ENCODE measurements at places on chromosomes 6 and 20.

GRCh38 chr20:57907131-57908000 lies 197.6 kb upstream of the PMEPA1 start:
- ATAC-seq = no peak

GRCh38 chr6:10409731-10410206 lies 5.1 kb downstream of the TFAP2A start:
- no peak for ATAC-seq

DNA sequence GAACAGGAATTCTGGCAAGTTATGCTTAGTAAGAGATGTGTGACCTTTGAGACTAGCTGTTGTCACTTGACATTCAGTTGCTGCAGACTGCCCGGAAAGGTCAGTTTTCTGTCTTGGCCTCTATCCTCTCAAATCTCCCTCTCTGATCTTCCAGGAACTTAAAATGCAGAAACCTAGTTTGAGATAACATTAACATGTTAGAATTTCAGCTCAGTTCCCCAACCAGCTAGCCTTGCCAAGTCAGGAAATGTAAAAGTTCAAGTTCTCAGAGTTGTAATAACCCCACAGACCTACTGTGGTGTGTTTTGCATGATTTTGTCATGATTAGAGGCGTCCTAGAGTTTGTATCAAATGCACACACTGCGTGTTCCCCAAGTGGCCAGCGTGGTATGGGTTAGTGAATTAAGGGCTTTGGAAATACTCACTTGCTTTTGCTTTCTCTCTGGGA lies 46.6 kb downstream of the DUSP22 start:
- ATAC-seq = peak; percentile 44

DNA sequence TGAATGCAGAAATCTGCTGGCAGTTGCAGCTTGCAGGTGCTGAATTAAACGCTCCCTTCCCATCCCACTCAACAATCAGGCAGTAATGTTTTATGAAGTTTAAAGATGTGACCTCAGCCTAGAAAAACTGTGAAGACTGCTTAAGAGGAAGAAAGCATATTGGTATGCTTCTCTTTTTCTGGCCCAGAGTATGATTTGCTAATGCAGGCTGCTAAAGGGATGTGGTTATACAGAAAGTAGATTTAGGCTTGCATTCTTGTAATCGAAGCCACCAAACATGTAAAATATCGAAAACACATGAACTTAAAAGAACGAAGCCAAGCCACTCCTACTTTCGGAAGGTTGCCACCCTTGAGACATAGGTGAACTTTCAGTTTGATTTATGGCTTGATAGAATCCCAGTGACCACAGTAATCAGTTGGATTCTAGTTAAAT lies 40.7 kb downstream of the MAP3K5 start:
- peak; percentile 69 for ATAC-seq

DNA sequence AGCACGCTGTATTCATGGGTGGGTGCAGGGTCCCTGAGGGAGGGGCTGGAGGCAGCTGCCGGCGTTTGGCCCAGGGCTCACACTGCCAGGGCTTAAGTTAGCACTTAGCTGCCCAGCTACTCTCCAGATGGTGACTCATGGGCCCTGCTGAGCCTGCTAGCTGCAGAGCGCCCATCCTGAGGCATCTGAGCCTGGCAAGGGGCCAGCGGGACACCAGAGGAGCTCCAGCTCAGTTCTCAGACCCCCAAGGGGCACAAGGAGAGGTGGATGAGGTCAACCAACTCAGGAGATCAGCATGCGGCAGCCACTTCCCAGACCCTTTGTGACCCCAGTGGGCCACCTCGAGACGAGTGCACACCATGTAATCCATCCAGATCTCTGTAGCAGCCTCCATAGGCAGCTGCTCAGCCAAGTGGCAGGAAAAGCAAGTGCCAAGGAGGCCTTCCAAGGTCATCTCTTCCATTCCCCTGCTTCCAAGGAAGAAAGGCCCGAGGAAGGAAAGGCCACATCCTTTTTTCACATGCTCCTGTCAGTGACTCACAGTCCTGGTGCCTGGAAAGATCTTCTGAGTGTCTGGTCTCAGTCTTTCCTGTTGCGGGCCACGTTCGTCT lies 35.3 kb downstream of the FOXP4 start:
- no peak for ATAC-seq

DNA sequence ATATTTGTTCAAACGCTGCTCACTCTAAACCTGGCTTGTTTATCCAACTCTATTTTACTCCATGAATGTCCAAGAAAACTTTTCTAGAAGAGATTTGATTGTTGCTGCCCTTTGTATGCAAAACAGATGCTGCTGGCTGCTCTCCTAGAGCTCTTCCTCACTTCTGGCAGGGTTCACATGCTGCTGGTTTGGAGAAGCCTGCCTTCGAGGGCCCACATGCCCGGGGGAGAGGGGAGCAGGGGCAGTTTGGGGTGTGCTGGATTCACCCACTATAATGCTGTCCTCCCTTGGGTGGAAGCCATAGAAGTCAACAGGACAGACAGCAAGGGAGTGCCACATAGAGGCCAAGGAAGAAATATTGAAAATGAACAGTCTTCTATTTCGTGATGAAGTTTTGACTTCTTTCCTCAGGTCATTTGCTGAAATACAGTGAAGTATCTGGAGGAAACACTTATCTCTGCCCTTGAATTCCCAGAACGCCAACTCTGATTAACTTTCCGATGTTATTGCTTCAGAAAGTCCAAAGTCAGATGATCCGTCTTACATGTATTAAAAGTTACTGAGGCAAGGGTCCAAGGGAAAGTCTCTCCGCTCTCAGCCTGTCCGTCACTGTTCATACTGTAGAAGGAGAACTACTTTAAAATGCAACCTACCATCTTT lies 32.4 kb downstream of the LY86 start:
- no peak for ATAC-seq

- ATAC-seq = no peak
Observed at GRCh38 chr6:5217356-5217755, 43.4 kb downstream of the LYRM4 start.

GRCh38 chr6:39061182-39061581 lies 12.6 kb downstream of the GLP1R start:
- ATAC-seq = no peak

DNA sequence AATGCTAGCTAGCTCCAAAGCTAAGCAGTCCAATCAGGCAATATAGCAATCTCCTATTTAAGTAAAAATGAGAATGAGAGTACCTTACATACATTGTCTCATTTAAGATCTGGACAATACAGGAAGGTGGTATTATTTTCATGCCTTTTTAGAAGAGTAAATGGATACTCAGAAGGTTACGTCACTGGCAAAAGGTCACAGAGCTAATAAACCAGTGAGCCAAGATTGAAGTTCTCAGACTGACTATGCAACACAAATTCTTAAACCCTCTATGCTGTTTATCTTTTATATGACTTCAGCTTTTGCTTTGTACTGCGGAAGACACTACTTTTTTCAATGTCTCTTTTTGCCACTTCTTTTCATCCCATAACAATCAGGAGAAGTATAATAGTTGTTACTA lies 135.2 kb upstream of the PRL start:
- ATAC-seq = no peak

- ATAC-seq = no peak
Observed at GRCh38 chr6:113466526-113466925, 390.6 kb upstream of the MARCKS start.

GRCh38 chr6:158868890-158869825 lies 50.0 kb upstream of the EZR start:
- ATAC-seq = peak; percentile 34

- ATAC-seq = no peak
Observed at GRCh38 chr6:117521791-117522502, 39.5 kb downstream of the DCBLD1 start.

- ATAC-seq = no peak
Observed at GRCh38 chr20:32920530-32921298, 62.0 kb downstream of the EFCAB8 start.

DNA sequence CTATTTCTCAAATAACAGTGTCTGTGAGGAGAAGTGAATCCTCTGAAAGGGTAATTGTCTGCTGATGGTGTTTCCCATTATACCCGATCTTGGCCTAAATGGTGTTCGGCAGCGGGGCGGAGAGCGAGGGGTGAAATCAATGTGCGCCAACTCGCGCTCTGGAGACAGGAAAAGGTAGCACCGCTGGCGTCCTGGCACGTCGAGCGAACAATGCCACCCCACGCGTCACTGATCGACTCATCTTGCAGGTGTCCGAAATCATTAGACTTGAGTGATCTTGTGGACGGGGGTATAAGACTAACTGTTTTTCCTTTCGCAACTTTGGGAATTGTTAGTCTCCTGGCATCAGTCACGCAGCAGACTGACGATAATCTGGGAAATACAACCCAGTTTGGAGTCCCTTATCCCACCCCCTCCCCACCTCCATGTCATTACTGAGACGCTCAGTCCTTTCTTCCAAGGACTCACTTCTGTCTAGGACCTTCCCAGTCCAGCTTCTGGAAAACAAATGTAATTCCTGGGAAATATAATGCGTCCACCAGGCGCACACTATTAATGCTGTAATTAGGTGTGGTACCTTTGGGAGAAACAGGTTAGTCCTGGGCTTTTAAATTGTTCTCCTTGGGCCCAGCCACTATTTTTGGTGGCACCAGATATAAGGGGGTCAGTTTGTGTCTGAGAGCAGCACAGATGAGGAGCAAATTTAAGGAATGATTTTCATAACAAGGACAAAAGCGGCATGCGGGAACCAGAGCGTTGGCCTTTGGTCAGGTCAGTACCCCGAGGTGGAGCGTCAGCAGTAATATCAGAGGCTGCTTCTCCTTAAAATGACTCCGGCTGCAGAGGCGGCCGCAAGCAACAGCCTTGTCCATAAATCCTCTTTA lies 2.3 kb downstream of the LINC00237 start:
- no peak for ATAC-seq

GRCh38 chr20:46590443-46590842 lies 40.0 kb upstream of the OCSTAMP start:
- ATAC-seq = no peak

DNA sequence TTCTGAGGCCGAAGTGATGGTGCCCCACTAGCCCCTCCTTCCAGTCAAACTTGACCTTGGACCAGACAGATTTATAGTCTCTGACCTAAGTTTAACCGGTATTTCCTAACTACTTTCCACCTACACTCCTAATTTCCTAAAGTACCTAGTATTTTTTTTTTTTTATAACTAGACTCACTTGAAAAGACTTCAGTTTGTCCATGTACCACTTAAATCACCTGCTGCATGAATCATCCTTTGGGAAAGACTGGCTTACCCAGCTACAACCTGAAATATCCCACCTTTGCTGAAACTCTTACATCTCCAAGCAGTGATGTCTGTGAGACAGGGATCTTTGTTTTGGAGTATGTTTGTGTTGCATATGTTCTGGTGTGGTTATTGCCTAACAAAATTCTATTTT lies 71.1 kb downstream of the ZDHHC14 start:
- no peak for ATAC-seq

DNA sequence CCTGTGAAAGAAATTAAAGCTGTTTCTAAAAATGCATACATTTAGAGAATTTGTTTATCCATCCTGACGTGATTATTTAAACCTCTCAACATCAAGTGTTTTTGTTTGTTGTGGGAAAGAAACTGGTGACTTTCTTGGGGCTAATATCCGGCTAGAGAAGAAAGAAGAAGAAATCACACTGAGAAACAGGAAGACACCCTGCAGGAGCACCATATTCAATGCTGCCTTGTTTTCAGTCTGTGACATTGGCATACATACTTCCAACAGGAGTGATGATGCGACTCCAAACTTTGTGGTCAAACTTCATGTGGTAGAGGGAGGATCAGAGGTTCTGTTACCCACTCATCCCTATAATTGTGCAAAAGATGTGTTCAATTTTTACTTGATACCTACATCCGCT lies 997.6 kb upstream of the CITED2 start:
- no peak for ATAC-seq

DNA sequence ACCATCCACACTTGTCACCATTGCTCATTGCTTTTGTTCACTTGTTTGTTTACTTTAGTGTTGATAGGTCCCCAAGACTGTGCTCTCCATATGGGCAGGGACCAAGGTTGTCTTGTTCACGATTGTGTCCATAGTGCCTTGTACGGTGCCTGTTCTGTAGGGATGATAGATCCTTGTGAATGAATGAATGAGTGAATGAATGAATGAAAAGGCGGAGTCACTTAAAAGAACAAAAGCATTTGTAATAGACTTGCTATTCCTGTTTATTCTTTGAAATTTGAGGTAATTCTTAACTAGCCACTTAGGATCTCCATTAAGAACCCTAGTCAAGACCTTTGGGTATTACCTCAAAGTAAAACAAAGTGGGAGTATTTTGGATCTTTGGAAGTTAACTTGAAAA lies 47.0 kb downstream of the UTRN start:
- no peak for ATAC-seq

DNA sequence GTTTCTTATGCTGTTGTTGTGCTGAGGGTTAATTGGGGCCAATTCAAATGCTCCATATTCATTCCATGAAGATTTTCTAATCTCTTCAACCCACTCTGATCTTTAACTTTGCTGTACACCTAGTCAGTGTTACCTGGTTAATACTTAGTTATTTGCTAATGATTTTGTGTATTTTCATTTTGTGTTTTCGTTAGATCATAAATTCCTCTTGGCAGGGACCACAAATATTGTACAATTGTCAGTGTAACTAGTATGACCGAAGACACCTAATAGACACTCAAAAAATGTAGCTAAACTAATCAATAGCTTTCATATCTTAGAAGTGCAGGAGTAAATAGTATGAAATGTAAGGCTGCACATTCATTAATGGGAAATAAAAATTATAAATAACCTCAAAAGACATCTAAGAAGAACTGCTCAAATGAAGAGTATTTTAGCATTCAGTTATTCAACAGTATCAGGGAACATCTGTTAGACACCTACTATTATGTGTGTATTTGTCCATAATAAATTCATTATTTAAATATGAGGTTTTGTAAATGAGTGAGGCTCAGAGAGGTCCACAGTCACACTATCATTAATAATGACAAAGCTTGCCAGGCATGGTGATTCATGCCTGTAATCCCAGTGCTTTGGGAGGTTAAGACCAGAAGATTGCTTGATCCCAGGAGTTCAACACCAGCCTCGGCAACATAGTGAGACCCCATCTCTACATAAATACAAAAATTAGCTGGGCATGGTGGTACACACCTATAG lies 13.4 kb upstream of the HSF2 start:
- no peak for ATAC-seq

DNA sequence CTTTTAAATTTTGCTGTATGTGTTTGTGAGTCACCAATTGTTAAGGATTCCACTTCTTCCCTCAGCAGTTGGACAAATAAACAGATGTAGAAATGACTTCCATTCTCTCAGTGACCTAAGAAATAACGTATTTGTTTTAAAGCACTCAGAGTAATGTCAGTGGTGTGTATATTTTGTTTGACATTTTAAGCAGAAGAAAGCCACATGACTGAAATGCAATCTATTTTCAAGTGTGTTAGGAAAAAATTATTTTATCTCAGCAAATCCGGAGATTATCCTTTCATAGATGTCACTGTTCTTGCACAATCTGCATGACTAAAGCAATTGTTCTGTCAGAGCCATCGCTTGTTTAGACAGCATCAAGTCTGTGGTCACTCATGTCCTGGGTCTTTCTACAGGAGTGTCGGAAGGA lies 77.1 kb downstream of the JAG1 start:
- ATAC-seq = no peak

DNA sequence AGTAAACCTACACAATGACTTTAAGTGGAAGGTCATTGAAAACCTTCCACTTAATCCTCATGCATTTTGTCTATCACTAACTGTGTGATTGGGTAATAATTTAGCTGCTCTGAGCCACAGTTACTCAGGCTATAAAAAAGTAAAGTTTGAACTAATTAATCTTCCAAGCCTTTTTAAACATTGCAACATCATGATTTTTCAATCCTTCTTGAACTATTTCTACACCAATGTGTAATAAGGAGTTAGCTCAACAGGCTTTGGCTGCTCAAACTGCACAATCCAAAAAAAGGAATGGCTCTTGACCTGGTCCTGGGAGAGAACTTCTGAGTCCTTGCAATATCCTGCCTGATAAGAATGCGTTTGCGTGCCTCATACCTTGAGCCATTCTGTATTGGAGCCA lies 34.8 kb upstream of the FILIP1 start:
- no peak for ATAC-seq

Measured in activated CD4-positive, CD25-positive, alpha-beta regulatory T cell treated with anti-CD3 and anti-CD28 coated beads, Interleukin-2, amount 50 U/mL, for 24 hours (primary cell).